Left renal cortex interstitium (tissue), 4 donors: ENCODE measurements at places on chromosomes 3 and 15. TPM values are rescaled to one million over a fixed set of nuclear protein-coding genes. Genes with fewer than 3 reads are reported as not detected.

GRCh38 chr3:110684466-110684865 is 387.1 kb upstream of the NECTIN3 start:
- no peak for DNase-seq

DNA sequence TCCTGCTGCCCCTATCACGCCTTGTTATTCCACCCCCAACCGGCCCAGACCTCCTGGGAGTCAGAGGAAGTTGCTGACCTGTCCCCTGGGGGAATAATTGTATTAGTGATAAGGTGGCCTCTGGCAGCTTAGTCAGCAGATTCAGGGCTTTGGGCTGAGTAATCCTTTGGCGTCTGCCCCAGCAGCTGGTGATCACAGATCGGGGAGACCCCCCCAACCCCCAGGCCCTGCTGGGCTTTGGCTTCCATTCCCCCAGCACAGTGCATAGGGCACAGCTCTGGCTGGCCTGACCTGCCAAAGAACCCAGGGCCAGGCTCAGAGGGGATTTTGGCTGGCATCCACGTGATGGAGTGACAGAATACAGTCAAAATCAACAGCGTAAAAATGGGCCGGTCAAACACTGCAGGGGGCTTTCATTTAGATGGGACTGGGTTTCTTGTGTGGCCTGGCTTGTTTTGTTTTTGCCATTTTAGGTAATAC is 3.9 kb upstream of the NR2E3 start:
- DNase-seq: no peak

DNA sequence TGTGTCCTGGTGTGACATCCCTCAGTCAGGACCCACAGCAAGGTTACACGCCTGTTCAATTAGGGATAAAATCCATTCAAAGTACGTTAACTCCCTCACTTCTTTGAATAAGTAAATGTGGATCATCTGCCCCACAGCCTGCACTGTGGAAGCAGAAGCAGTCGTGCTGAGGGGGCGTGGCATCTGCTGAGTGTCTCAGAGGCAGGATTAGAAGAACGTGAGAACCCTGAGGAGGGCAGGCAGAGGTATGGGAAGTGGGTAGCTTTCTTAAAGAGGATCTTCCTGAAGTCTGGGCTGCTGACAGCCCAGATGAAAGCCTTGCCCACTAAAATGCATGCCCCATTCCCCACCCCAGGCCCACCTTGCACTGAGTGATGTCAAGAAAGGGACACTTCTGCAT is 28.5 kb downstream of the CRABP1 start:
- DNase-seq: no peak

GRCh38 chr15:39154776-39155175 is 426.1 kb upstream of the THBS1 start:
- no peak for DNase-seq

The ZNF660 gene
- 8.3 TPM for polyA plus RNA-seq

- DNase-seq: no peak
Observed at GRCh38 chr3:28680050-28680449, 331.4 kb upstream of the AZI2 start.

DNA sequence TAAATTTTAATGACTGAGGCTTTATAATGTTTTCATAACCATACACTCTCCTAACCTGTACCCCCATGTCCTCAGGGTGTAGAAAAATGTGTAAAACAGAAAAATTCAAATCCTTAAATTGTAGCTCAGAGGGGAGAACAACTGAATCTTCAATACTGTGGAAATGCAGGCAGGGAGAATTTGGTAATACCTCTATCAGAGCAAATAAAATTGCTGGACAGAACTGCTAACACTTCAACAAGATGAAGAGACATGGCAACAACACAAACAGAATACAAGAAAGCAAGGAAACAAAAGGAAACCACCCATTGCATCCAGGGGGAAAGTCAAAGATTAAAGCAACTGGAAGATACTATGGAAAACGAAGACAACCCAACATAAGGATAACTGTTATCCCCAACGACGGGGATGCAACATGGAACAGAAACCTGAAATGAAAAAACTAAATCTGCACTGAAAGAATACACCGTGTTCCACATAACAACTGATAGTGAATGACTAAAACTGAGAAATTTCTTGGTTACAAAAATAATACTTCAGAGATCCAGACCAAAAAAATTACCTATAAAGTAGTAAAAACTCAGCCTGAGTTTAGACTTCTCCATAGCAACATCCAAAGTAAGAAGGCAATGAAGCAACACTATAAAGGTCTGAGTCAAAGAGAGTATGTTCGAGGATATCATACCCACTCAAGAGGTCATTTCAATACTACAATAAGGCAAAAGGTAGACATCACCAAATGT is 48.5 kb downstream of the HACD2 start:
- no peak for DNase-seq

GRCh38 chr15:55044162-55044561 is 152.6 kb downstream of the RSL24D1 start:
- no peak for DNase-seq

The LCTL gene
- polyA plus RNA-seq: 0.17 TPM

DNA sequence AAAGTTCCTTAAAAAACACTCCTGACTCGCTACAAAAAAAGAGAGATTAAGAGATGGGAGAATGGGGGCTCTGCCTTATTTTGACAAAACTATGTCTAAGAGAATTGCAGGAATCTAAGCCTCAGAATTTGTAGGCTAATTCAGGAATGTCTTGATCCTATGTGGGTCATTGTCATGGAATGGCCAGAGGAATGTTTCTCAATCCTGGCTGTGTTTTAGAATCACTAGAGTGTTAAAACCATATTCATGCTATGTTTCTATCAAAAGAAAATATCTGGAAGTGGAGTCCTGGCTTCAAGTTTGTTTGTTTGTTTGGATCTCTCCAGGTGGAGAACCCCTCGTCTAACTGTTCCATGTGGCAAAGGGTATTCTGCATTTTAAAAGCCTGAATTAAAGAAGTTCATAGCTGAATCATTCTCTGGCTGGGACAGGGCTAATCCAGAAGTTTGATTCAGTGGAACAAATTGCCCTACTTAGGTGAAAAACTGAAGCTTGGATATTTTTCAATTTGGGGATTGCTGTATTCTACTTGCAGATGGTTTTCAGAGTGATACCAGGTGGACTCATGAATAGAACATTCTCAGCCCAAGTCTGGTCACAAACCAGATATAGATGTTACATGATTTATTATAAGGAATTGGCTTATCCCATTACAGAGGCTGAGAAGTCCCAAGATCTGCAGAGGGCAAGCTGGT is 28.2 kb downstream of the GJD2 start:
- no peak for DNase-seq

The ESYT3 gene
- polyA plus RNA-seq: 0.75 TPM

DNA sequence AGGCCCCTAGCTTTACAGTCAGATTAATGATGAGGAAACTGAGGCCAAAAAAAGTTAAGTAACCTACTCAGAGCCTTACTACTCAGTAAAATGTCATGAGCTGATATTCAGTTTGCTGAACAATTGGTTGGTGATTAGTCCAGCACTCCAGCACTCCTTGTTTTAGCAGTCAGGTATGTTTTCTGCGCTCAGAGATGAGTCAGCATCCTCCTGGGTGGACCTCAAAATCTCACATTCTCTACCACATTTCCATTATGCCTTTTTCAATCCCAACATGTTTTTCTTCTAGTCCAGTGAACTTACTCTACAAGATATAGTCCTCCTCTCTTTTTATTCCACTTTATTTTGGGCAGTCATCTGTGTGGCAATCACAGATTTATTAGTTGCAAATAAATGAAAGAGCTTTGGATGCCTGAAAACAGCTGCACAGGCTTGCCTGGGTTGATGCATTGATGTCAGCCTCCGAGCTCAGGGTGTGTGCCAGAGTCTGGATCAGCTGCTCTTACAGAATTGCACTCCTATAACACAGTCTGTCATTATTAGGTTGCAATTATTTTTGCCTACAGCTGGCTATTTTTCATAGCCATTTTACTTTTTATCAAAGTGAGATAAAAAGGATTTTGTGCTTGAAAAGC is 133.2 kb downstream of the ARPP21 start:
- no peak for DNase-seq

GRCh38 chr3:149152420-149152819 is 23.0 kb downstream of the HPS3 start:
- DNase-seq: no peak

DNA sequence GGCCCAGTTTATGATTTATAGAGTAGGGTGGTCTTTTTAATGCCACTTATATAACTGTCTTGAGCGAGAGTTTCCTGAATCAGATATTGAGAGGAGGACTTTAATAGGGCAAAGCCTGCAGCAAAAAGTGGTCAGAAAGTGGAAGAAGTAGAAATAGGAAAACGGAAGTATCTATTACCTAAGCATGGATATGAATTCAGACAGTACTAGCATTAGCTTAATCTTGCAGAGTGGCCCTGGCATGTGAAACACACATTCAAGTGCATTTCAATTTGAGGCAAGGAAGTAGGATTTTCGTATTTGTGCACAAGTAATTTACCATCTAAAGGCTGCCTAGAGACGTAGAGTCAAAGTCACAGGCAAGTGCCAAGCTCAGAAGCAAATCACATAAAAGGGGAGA is 622.3 kb downstream of the DIPK2A start:
- no peak for DNase-seq

DNA sequence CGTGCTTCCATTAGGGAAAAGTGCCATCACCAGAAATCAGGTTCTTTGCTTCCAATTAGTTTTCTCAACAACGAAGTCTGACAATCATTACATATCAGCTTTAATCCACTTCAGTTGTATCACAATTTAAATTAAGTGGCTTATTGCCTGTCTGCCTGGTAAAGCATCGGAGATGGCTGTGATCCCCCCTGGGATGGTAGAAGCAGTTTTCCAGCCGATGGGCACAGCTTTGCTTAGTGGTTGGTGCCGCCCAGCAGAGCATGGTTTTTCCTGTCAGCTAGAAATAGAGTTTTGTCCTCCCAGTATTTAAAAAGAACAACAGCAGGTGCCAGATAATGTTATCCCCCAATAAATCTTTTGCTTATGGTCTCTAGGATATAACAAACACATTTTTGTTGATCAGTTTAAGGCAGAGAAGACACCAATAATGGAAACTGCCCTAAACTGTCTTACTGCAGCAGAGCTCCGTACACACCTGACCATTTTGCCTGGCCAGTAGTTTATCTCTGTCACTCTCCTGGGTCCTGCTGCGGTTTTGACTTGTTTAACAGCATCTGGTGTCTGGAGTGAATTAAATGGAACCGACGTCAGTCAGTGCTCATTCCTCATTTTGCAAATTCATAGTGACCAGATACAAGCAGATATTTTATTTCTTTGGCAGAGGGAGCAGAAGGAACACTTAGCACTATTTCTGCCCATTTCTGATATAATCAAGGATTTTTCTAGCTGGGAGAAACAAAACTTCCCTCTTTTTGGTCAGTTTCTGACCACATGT is 79.1 kb downstream of the SLC49A4 start:
- no peak for DNase-seq

DNA sequence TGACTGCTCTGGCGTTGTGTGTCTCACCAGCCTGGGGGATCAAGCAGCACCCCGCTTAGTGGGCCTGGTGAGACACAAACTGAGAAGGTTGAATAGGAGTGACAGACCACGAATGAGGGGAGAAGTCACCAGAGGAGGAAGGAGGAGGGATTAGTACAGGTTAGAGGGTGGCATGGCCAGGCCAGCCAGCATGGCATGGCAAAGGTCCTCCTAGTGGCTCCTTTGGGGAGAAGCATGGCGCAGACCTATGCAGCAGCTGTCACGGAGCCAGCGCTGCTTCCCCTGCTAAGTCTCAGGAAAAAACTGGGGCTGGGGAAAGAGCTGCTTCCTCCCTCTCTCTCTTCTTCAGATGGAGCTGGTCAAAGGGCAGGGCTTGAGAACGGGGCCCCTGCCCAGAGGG is 48.6 kb downstream of the ZDHHC3 start:
- DNase-seq: no peak

The ADAMTS7 gene
- polyA plus RNA-seq: 32.2 TPM

The IL17RB gene
- polyA plus RNA-seq: 18.3 TPM

DNA sequence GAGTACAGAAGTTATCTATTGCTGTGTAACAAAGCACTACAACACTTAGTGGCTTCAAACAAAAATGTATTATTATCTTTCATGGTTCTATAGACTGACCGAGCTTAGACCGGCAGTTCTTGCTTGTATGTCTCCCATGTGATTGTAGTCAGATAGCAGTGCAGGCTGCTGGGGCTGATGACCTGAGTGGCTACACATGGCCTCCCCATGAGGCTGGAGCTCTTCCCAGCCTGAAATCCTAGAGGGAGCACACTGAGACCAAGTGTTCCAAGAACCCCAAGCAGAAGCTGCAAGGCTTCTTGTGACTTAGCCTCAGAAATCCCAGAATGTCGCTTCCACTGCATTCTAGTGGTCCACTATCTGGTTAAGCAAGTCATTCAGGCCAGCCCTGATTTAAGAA is 141.2 kb upstream of the TLE3 start:
- no peak for DNase-seq

The ASB14 gene
- polyA plus RNA-seq: 0.52 TPM

DNA sequence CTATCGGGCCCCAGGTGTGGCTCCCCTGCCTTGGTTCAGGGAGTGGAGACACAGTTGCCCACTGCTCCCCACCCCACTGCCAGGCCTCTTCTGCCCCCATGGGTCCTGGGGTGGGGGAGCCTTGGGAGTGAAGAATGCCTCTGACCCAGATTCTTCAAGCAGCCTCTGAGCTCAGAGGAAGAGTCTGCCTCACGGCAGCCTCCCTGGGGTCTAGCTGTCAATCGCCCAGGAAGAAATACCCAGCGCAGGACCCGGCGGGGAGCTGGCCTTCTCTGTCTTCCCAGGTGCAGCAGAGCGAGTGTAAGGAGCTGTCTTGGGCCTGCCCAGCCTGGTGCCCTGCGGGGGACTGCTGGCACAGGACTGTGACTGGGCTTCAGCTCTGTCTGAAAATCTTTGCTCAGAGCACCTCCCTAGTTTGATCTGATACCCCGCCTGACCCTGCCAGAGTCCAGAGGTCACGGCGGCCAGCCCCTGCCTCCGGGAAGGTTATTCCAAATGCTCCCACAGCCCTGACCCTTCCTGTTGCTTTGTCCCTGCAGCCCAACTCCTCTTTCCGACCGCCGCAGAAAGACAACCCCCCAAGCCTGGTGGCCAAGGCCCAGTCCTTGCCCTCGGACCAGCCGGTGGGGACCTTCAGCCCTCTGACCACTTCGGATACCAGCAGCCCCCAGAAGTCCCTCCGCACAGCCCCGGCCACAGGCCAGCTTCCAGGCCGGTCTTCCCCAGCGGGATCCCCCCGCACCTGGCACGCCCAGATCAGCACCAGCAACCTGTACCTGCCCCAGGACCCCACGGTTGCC is 11.0 kb downstream of the ANKRD63 start:
- DNase-seq: no peak

The LZTFL1 gene
- polyA plus RNA-seq: 58.8 TPM

DNA sequence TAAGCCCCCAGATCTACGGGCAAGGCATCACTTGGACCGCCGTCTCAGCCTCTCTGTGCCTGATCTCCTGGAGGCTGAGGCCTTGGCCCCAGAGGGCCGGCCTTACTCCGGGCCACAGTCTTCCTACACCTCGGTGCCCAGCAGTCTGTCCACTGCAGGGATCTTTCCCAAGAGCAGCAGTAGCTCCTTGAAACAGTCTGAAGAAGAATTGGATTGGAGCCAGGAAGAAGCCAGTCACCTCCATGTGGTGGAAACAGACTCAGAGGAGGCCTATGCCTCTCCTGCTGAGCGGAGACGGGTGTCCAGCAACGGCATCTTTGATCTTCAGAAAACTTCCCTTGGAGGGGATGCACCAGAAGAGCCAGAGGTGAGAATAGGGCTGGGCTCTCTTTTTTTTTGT is 67.0 kb downstream of the MCTP2 start:
- DNase-seq: no peak

The CCR3 gene
- polyA plus RNA-seq: not detected

- no peak for DNase-seq
Observed at GRCh38 chr15:77851086-77851485, 218.4 kb upstream of the LINGO1 start.
